ENCODE measurements at places on chromosomes 2 and 18. TPM values are rescaled to one million over a fixed set of nuclear protein-coding genes. Genes with fewer than 3 reads are reported as not detected.
A peak's percentile ranks its signal among the peaks of the same experiment; 100 is the strongest.

GRCh38 chr2:223095207-223095606, 43.2 kb downstream of the KCNE4 start:
- no peak for DNase-seq

- DNase-seq, result no peak
Observed at GRCh38 chr2:112164876-112165275, 26.7 kb downstream of the FBLN7 start.

DNA sequence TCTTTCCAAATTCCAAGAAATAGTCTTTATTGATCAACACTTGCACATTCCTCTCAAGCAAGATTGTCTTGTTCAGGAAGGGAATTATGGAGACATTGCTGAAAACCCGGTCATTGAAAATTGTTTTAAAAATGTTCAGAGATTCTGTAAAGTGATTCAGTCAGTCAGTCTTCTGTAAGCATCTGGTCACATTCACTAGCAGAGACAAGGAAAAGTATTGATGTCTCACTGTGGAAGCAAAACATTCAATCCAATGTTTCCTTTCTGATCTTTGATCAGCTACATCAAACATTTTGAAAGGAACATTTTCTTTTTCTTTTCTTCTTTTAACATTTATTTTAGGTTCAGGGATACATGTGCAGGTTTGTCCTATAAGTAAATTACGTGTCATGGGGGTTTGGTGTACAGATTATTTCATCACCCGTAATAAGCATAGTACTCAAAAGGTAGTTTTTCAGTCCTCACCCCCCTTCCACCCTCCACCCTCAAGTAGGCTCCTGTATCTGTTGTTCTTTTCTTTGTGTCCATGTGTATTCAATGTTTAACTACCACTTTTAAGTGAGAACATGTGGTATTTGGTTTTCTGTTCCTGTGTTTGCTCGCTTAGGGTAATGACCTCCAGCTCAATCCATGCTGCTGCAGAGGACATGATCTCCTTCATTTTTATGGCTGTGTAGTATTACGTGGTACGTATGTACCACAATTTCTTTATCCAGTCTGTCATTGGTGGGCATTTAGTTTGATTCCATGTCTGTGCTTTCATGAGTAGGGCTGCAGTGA, 61.2 kb downstream of the CTNNA2 start:
- no peak for DNase-seq

GRCh38 chr2:157952558-157952957, 76.4 kb upstream of the ACVR1 start:
- no peak for DNase-seq

GRCh38 chr2:201860636-201861066, 54.3 kb downstream of the CDK15 start:
- peak; percentile 51 for DNase-seq

DNA sequence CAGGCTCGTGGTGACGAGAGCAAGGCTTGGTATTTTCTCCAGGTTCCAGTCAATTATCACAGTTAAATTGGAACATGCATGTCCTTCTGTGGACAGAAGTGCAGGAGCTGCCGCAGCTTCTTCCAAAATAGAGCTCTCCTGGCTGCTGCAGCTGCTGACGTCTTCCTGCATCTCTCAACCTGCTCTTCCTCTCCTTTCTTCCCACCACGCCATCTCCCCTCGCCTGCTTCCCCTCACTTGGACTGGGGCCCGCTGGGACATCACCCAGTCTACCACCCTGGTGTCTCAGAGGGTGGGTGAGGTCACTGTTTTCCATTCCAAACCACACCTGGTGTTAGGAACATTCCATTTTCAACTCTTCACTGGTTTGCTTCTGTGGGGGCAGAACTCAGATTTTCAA, 41.4 kb downstream of the SPP2 start:
- DNase-seq, result no peak

DNA sequence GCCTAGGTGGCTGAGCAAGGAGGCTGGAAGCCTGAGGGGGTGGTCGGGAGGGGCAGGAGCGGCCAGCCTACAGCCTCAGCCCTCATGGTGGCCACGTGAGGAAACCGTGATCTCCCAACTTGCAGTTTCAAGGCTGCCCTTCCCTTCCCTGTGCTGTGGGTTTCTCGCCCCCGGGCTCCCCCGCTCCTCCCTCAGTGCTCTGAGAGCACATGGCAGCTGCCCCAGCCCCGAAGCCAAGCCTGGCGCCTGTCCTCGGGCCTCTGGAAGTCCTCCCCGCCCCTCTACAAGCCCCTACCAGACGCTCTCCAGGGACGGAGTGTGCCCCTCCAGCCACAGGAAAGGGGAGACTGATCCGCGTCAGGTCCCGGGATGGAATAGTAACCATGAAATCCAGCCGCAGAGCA, 586 bp upstream of the ANKRD23 start:
- DNase-seq, result no peak

GRCh38 chr2:10335046-10335840, 32.5 kb downstream of the HPCAL1 start:
- DNase-seq, result no peak

Gene FLACC1
- 7.4 TPM for total RNA-seq

Gene LOXHD1
- 0.08 TPM for total RNA-seq

Gene CCBE1
- not detected for total RNA-seq

Gene DNAH6
- 0.88 TPM for total RNA-seq

Gene RBM43
- total RNA-seq, result 8.0 TPM

All from naive thymus-derived CD4-positive, alpha-beta T cell (primary cell).